Ovary (tissue), 10 donors: ENCODE measurements at places on chromosomes 4 and X. TPM values are rescaled to one million over a fixed set of nuclear protein-coding genes. Genes with fewer than 3 reads are reported as not detected.

GRCh38 chrX:12767856-12768255, 23.4 kb upstream of the PRPS2 start:
- no peak overlapping the region for H3K4me3 ChIP-seq
- H3K4me1 ChIP-seq, result no peaks in the 10 kb centered on the region
- H3K27me3 ChIP-seq, result no peaks in the 10 kb centered on the region
- no peak overlapping the region for H3K27ac ChIP-seq
- no peak for DNase-seq
- no peaks in the 10 kb centered on the region for H3K36me3 ChIP-seq

DNA sequence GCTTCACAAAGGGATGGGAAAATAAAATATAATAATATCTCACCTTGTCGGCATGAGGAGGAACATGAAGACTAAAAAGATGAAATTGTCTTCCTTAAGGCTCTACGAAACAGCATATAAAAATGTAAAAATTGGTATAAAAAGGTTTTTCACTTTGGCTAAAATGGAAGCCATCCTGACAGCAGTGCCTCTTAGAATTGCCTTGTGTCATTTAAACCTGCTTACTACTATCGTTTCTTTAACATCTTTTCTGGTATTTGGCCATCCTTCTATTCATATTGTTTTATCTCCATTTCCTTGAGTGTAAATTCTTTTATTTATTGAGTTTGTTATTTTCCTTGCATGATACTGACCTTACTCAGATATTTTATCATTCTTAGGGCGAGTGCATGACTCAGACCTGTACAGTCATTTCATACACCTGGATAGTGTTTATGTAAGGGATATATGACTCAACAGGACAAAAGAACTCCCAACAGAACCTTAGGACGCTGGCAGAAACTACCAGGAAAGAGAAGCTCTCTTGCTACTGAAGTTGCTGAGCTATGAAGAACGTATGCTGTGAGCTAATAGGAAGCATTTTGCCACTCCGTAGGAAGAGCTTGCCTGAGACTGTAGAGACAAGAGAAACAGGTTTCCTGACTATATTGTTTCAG, 5.8 kb upstream of the CDKN2AIP start:
- no peaks in the 10 kb centered on the region for H3K4me1 ChIP-seq
- DNase-seq, result no peak

DNA sequence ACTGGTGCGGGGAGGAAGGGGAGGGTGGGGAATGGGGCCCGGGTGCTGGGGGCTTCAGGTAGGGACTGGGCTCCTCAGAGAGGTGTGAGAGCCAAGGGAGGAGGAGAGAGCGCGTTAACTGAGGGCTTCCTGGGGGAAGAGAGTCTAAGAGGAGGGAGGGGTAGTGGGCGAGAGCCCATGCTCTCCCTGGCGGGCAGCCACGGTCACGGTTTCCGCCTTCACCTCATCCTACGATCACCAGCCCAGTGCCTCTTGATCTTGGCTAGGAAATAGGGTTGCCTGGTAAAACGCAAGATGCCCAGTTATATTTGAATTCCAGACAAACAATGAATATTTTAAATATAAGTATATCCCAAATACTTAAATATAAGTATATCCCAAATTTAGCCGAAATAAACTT, 60.8 kb upstream of the GRPEL1 start:
- no peak overlapping the region for H3K27ac ChIP-seq
- peaks cover 2% of the 10 kb centered on the region for H3K4me1 ChIP-seq
- no peaks in the 10 kb centered on the region for H3K36me3 ChIP-seq
- no peak for DNase-seq

Gene CD38
- 0.23 TPM for total RNA-seq

Gene FAM47E
- 2.8 TPM for total RNA-seq

Gene CITED1
- 1.6 TPM for total RNA-seq
